ENCODE measurements at places on chromosomes 3 and 15.

DNA sequence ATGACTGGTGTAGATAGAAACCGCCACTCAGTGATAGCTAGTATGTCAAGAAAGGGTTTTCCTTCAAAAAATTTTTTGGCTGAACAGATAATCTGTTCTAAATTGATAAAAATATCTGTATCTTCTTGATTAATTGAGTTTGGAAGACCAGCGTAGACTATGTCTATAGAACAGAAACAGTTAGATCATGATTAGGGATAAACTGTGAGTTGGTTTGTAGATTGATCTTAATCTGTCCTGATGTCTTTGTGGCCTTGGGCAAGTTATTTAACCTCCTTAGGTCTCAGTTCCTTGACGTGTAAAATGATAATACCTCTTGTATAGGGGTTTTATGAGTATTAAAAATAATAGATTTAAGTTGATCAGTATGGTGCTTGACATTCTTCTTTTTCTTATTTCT lies 4.7 kb downstream of the NFKBIZ start:
- DNase-seq = no peak

GRCh38 chr15:48440084-48440483 lies 108.9 kb downstream of the DUT start:
- DNase-seq = no peak

DNA sequence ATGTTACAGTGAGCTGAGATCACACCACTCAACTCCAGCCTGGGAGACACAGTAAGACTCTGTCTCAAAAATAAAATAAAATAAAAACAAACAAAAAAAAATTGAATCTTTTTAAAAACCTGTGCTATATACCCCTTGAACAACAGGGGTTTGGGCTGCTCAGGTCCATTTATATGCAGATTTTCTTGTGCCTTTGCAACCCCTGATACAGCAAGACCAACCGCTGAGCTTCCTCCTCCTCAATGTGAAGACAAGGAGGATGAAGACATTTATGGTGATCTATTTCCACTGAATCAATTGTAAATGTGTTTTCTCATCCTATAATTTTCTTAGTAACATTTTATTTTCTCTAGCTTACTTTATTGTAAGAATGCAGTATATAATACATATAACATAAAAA lies 831.0 kb upstream of the ARPP21 start:
- no peak for DNase-seq

DNA sequence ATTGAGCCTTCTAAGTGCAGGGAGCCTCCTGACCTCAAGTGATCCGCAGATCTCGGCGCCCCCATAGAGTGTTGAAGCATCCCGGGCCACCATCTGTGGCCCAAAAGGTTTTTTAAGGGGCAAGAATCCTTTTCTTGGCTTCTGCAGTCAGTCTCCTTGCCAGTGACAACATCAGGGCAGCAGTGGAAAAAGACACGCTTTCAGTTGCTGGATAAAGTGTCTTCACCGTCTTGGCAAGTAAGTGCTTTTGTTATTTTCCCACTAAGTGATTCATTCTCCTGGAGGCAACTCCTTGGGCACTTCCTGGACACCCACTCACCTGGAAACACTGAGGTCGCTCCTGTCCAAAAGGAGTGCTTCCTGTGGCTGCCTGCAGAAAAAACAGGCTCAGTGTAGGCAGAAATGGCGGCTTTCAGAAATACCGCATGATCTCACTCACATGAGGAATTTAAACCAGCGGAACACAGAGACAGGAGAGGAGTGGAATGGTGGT lies 71.7 kb upstream of the ABHD2 start:
- DNase-seq = no peak

DNA sequence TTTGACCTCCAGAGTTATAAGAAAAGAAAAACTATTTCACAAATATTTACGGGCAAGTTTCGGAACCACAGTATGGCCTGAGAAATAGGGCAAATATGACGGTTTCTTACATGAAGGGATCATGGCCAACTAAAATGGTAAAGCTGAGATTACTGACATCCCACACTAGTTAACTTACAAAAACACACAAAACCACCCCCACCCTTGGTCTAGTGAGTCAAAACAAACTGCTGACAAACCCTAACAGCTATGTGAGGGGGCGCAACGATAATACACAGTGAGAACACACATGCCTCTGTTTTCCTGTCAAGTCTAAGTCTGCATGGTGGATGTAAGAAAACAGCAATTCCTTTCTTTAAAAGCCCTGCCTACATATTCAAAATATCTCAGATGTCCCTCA lies 32.3 kb downstream of the CBLB start:
- DNase-seq = peak; percentile 51

- no peak for DNase-seq
Observed at GRCh38 chr3:90025019-90025418, 917.6 kb downstream of the EPHA3 start.

- no peak for DNase-seq
Observed at GRCh38 chr3:65856907-65857306, 181.8 kb downstream of the MAGI1 start.

DNA sequence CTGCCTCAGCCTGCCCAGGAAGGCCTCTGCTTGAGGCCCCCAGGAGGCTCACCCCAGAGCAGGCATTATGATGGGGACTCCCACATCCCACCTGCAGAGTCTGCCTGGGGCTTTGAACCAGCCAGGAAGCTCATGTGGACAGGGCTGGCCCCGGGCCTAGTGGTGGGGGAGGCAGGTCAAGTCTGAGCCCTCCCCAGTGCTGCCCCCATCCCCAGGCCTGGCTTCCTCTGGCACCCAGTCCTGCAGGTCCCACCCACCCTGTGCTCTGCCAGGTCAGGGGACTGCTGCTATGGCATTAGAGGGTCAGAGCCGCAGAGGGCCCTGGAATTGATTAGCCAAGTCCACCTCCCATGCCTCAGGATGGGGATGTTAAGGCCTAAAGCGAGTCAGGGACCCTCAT lies 17.6 kb upstream of the VPS33B start:
- no peak for DNase-seq

- no peak for DNase-seq
Observed at GRCh38 chr3:11351451-11351850, 79.3 kb downstream of the ATG7 start.

DNA sequence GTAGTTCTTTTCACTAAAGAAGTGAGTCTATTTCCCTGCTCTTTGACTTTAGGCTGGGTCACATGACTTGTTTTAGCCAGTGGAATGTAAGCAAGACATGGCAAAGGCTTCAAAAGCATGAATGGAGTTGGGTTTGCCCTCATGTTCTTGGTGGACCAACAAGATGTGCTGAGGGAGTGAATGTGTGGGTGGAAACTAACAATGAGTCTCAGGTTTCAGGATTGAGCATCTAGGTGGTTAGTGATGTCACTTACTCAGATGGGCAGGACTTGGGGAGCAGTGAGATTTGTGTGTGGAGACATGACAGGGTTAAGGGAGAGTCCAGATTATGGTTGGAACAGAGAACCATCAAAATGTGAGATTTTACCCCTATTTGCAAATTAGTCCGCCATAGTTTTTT lies 181.4 kb upstream of the UBE2E1 start:
- DNase-seq = no peak

All from activated CD4-positive, alpha-beta T cell treated with anti-CD3 and anti-CD28 coated beads for 4 hours (primary cell).